ENCODE measurements at places on chromosomes 5 and 9. TPM values are rescaled to one million over a fixed set of nuclear protein-coding genes. Genes with fewer than 3 reads are reported as not detected.

ZNF883 gene
- total RNA-seq = 1.1 TPM

IRF1 gene
- total RNA-seq = 121 TPM

LRRC14B gene
- 0.16 TPM for total RNA-seq

CDKN2B-AS1 gene
- 0.41 TPM for total RNA-seq

SLC25A2 gene
- not detected for total RNA-seq

PTGR1 gene
- 1.8 TPM for total RNA-seq

FUBP3 gene
- 32.9 TPM for total RNA-seq

MORN5 gene
- not detected for total RNA-seq

STOM gene
- total RNA-seq = 31.7 TPM

UGT3A2 gene
- not detected for total RNA-seq

SIT1 gene
- 102 TPM for total RNA-seq

IRX2 gene
- not detected for total RNA-seq

PCDHAC1 gene
- total RNA-seq = not detected

MPDZ gene
- total RNA-seq = not detected

HTR4 gene
- total RNA-seq = not detected

OBP2B gene
- not detected for total RNA-seq

HACD4 gene
- 4.0 TPM for total RNA-seq

ESM1 gene
- 0.47 TPM for total RNA-seq

PHF24 gene
- 0.11 TPM for total RNA-seq

PRSS3 gene
- not detected for total RNA-seq

CCNJL gene
- total RNA-seq = not detected

LCN6 gene
- total RNA-seq = not detected

GRPEL2 gene
- total RNA-seq = 31.1 TPM

FGF18 gene
- 0.18 TPM for total RNA-seq

SNCAIP gene
- not detected for total RNA-seq

PCDHGA10 gene
- not detected for total RNA-seq

BHMT2 gene
- not detected for total RNA-seq

FGD3 gene
- 41.6 TPM for total RNA-seq

RECK gene
- 5.3 TPM for total RNA-seq

SLC25A48 gene
- total RNA-seq = not detected

MRPL22 gene
- 80.4 TPM for total RNA-seq

FBP1 gene
- total RNA-seq = 1.2 TPM

BARHL1 gene
- total RNA-seq = not detected

SLCO6A1 gene
- total RNA-seq = not detected

ORM2 gene
- not detected for total RNA-seq

KCNV2 gene
- total RNA-seq = not detected

CYSRT1 gene
- 0.34 TPM for total RNA-seq

PCAT7 gene
- not detected for total RNA-seq

ZNF608 gene
- total RNA-seq = not detected

TMEFF1 gene
- total RNA-seq = 0.68 TPM

SHISAL2B gene
- total RNA-seq = not detected

PCDH1 gene
- total RNA-seq = not detected

CNTLN gene
- total RNA-seq = 0.43 TPM
